ENCODE measurements at places on chromosomes 2 and 18.

DNA sequence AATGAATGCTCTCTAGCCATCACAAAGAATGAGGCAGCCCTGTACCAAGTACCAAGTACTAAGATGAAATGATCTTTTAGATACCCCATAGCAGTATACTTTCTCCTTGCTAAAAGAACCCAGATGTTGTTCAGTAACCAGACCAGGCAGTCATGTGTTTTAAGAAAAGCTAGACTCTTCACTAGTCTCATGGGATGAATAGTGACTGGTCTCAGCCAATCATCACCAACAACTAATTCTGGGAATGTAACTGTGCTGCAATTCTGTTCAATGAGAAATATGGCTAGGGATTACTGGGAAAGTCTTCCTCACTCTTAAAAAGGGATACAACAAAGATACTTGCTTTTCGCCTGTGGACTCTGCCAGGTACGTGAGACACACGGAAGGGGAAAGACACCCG, 29.5 kb downstream of the MBOAT2 start:
- DNase-seq = no peak

- no peak for DNase-seq
Measured at GRCh38 chr2:59925321-59925720, 628.1 kb downstream of the BCL11A start.

GRCh38 chr2:148967578-148967977, 70.9 kb upstream of the LYPD6B start:
- no peak for DNase-seq

DNA sequence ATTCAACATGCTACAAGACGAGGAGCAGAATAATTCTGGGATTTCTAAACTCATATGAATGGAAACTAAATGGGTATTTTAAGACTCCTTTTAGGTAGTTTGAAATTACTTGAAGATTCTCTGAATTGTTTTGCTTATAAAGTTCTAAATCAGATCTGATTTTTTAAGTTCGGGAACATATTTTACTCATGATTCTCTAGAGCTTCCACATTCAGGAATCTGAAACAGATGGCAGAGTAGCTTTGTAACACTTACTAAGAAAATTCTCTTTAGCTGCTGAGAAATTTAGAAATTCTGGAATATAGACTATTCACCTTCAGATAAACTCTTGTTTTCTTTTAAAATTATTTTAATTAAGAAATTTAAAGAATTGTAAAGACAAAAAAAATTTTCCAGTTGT, 13.7 kb downstream of the RBBP8 start:
- DNase-seq = peak; percentile 24

GRCh38 chr2:159996792-159997546, 65.4 kb downstream of the PLA2R1 start:
- peak; percentile 34 for DNase-seq

- DNase-seq = peak; percentile 56
Measured at GRCh38 chr2:231364961-231365810, 30.3 kb upstream of the B3GNT7 start.

GRCh38 chr2:42249284-42249683, 80.1 kb downstream of the EML4 start:
- no peak for DNase-seq

DNA sequence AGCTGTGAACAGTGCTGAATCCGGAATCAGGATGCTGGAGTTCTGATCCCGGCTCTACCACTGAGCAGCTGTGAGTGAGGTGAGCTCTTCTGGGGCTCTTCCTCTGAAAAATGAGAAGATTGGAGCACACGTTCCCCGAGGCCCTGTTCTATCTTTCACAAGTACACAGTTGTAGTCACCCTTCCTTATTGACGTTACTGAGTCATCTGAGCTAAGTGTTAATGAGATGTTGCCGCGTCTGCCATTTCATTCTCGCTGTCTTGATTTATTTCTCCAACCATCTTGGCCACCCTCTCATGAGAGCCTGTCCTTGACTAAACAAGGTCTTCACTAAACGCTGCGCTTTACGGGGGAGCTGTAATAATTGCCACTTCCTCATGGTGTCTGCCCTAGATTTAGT, 31.9 kb upstream of the EFR3B start:
- no peak for DNase-seq

- DNase-seq = no peak
Measured at GRCh38 chr2:100718065-100718629, 101.8 kb upstream of the NPAS2 start.

GRCh38 chr18:45102863-45103262, 422.2 kb downstream of the SETBP1 start:
- DNase-seq = no peak

DNA sequence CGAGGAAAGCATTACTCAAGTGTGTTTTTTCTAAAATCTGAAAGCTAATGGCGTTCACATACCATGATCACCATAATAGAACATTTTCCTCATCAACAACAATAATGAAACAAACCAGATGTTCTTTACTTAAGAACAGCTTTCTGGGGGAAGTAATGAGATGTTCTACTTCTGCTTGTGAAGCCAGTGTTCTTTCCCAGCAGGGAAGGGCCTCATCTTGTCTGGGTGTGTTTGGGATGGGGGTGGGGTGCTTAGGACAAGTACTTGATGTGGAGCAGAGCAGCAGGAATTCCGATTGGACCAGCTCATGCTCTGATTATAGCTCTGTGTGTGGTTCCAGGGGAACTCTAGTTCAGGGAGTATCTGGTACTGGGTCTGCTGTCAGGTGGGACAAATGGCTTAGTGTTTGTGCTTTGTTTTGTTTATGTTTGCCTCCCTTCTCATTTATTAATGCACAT, 163.0 kb upstream of the NOSTRIN start:
- DNase-seq = peak; percentile 32

DNA sequence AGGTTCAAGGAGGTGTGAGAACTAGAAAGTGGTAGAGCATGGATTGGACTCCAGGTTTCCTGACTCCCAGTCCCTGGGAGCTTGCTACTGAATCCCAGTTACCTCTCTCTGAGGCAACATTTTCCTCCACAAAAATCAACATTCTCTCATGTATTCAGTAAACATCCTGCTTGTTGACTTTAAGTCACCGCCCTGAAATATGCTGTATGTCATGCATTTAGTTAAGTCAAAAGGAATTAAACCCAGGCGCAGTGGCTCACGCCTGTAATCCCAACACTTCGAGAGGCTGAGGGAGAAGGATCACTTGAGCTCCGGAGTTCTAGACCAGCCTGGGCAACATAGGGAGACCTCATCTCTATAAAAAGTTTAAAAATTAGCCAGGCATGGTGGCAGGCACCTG, 3.8 kb downstream of the MATN3 start:
- no peak for DNase-seq

DNA sequence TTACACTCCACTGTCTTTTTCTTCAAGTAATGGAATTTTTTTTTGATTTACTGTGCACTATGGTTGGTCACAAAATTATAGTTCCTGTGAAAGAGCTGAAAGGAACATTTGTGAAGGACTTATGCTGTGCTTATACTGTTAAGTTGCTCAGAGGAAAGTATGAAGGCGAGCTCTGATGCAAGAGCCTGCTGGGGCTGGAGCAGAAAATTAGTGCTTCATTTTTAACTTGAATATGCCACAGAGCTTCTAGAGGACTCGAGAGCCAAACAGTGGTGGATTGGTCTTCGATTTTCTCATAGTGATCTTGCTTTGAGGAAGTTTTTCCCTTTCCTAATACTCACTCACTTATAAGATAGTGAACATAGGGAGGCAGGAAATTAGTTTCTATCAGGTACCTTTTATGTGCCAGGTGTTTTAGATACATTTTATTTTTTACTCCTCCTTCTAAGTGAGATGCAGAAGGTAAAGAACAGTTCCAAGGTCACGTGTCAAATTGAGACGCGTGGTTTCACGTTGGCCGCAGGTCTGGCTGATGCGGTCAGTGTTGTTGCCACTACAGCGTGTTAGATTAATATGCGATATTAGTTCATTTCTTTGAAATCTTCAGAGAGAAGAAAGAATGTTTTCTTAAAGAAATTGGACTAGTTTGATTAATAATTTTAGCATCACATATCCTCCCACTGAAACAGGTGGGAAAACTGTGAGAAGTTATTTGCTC, 20.2 kb downstream of the GATA6 start:
- no peak for DNase-seq
